ENCODE measurements at places on chromosomes 2 and 18.

DNA sequence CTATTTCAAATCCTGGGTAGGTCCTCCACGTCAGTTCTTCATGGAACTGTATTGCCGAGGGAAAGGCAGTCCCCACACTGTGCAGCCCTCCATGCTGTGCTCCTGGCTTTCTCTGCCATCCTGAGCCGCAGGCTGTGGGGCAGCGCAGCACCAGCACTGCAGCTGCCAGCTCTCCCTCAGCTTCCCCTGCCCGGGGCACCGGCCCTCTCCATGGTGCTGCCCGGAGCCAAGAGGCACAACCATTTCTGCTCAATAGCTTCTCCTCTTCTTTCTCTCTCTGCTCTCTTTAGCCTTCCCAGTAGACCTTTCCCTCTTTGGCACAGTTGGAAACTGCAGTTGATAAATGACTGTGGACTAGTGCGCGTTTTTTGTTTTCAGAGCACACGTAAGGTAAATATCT, 12.1 kb downstream of the ANKRD23 start:
- DNase-seq = no peak

DNA sequence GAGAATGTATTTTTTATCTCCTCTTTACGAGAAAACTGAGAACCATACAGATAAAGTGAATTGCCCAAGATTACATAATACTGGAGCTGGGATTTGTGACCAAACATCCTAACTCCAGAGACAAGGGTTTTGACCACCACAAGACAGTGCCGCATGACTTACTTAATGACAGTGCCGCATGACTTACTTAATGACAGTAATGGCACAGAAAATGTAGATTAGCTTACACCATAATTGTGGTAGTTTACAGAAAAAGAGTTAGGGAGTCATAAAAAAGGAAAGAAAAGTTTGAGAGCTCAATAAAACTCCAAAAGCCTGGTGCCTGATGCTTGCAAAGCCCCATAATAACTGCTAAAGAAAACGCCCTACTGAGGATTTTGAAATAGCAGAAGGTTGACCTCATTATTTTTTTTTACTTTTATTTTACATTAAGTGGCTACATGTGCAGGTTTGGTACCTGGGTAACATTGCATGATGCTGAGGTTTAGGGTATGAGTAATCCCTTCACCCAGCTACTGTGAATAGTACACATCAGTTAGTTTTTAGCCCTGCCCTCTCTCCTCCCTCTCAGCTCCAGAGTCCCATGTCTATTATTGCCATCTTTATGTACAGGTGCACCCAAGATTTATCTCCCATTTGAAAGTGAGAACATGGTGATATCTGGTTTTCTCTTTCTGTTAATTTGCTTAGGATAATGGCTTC, 310.0 kb upstream of the UBE2E3 start:
- DNase-seq = no peak

DNA sequence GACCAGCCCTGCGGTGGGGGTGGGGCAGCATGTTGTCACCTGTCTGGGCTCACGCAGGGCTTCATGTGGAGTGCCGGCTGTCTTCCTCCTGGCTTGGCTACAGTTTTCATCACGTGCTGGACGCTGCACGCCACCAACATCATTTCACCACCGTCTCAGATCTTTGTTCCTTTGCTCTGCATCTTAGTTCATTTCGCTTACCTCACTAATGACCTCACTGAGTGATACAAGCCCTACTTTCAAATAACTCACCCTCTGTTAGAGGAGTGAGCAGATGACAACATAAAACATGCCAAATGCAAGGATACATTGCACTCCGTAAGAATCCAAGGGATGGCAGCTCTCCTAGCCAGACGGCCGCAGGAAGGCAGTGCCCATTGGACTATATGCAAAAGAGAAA, 527.5 kb downstream of the GALR1 start:
- DNase-seq = no peak

DNA sequence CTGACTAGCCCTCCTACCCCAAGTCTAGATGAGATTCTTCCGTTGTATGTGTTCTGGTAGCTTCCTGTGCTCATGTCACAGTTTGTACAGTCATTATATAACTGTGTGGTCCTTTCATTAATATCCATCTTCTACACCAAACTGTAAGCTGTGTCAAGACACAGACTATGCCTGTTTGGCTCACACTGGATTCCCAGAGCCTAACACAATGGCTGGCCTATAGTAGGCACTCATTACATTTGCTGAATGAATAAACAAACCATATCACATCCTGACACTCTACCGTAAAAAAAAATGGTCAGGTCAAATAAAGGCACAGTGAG, 72.6 kb downstream of the ANKRD44 start:
- no peak for DNase-seq

- no peak for DNase-seq
These were observed 42.1 kb upstream of the RFX8 start for GRCh38 chr2:101516823-101517690.

- DNase-seq = no peak
These were observed 3.5 kb upstream of the RNU4ATAC start for GRCh38 chr2:121527009-121527682.

DNA sequence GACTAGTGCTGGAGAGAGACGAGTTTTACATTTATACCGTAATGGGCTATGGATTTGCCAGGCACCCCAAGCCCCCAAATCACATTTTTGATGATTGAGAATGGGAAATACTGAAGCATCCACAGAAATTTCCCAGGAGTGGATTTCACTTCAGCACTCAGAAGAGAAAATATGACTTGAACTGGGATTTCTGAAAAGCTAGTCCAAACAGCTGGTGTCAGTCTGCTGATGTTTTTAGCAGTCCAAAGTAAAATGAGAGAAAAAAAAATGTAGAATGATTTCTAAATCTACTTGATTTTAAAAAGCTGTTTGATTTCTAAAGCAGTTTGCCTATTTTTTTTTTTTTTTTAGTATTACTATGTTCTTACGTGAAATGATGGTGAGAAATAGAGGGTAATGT, 105.0 kb downstream of the PLEKHM3 start:
- DNase-seq = no peak

- DNase-seq = no peak
These were observed 490.7 kb downstream of the NUP35 start for GRCh38 chr2:183614799-183615435.

- DNase-seq = no peak
These were observed 24.5 kb downstream of the ELAC1 start for GRCh38 chr18:50992351-50992762.

GRCh38 chr2:85704038-85704437, 9.9 kb downstream of the GNLY start:
- no peak for DNase-seq

GRCh38 chr2:162113776-162114168, 38.3 kb downstream of the GCG start:
- no peak for DNase-seq

DNA sequence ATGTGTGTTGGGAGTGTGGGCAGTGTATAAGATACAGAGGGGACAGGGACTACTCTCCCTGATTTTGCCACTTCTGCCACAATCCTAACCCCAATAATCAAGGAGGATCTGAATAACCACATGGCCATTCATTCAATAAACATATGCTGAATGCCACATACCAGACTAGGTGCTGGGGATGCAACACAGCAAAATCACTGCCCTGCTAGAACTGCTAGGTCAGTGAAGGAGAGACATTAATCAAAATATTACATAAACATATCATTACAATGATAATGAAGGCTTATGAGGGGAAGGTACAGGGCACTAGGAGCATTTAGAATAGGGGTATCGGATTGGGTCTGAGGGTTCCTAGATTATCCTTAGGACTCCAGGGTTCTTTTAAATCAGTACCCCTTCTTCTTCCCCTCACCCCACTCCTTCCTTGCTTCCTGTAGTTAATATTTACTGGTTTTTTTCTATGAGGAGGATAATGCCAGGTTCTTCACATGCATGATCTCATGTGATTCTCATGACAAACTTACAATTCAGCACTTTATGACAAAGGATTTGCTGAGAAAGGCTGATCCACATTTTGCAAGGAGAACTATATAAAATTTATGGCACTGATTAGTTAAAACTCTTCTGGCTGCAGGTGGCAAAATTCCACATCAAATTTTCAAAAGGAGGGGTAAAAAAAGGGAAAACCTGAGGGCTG, 56.4 kb upstream of the PCBP1 start:
- DNase-seq = no peak

- DNase-seq = no peak
These were observed 104.4 kb upstream of the ACAA2 start for GRCh38 chr18:49917742-49918141.

GRCh38 chr18:61085761-61086160, 247.5 kb upstream of the CDH20 start:
- no peak for DNase-seq

DNA sequence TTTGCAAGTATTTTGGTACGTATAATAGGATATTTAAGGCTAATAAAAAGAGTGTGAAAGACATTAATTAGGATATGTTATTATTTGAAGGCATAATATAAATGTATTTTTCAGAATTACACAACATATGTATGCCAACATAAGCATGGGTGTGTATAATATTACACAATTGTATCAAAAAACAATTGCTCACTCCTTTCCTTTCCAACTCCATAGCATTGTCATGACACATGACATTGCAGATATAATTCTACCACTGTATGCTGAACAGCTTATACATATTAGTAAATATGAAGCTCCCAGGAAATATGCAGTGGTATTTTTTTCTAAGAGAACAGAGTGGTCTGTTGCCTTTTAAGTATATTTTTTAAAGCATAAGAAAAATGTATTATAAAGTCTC, 593.1 kb downstream of the TMX3 start:
- no peak for DNase-seq

DNA sequence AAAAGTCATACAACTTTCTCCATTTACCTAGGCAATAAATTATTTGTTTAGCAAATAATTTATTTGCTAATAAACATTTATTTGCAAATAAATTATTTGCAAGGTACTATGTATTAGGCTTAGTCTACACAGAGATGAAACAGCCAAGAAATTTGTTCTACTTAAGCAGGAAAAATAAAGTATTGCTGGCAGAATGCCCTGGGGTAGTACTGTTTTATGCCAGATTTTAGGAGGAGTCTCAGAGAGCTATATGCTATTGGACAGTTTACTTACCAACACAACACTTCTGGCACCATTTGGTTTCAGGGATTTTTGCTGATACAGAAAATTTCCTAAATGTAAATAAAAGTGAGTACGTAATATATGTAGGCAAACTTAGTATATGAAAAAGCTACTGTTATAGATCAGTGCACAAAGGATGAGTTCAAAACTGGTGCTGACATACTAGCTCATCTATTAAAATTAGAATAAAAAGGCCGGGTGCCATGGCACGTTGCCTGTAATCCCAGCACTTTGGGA, 23.2 kb upstream of the CDKL4 start:
- DNase-seq = no peak

DNA sequence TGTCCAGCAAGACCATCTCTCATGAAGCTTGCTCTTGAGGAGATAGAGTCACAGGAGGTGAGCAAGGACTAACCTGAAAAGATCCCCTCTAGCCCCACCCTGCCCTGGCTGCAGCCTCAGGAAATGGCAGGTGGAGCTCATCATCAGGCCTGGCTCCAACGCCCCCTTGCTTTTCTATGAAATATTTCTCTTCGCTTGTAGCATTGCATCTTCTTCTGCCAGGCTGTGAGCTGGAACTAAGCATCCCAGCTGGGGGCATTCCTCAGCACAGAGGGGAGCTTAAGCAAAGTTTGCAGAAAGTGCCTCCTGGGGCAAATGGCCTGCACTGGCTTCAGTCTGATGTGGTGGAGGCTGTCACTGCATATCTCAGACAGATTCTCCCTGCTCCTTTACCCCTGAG, 90.1 kb upstream of the LGALSL start:
- no peak for DNase-seq

DNA sequence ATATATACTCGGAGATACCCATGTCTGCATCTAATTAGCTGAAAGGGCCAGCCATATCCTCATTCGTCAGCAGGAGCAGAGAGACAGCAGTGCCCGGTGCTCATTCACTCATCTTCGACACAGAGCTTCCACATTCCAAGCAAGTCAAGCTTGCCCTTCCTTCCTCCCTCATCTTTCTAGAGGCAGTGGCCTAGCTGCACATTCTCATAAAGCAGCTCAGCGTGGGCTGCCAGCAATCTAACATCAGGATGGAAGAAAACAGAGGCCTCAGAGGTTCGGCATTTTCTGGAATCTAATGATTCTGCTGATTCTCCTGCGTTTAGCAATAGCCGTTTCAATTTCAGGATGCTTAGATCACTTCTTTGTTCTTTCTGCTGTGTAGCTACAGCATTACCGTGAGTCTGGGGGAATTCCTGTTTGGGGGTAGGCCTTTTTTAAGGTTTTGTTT, 68.8 kb downstream of the CLHC1 start:
- DNase-seq = no peak

DNA sequence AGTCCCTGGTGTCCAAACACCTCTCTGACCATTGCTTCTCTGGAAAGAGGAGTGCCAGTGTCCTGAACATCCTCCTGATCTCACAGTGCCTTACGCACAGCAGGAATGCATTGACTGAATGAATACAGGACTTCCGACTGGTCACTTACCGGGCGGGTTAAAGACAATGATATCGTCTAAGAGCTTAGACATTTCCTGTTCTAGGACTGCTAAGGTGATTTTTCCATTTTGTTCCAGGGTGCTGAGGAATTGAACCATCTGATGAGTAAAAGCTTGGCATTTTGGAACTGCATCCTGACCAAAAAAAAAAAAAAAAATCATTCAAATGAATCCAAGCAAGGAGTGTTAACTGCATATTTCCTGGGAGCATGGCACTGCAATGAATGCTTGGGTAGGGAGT, 40.0 kb downstream of the SIGLEC15 start:
- no peak for DNase-seq

DNA sequence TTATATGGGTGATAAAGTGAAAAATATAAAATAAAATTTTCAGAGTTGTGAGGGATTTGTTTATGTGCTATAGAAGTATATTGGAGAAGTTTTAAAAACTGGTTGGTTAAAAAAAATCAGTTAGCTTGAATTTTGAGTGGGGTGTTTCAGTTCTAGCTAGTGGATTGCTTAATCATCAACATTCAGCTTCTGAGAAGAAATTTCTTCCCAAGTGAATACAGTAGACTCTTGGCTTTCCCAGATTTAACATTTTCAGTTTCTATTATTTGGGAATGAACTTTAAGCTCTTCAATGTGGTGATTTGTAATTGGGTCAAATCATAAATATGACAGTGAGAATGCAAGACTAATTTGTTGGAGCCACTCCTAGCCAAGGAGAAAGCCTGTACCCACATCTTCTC, 120.8 kb downstream of the PLCL1 start:
- no peak for DNase-seq

DNA sequence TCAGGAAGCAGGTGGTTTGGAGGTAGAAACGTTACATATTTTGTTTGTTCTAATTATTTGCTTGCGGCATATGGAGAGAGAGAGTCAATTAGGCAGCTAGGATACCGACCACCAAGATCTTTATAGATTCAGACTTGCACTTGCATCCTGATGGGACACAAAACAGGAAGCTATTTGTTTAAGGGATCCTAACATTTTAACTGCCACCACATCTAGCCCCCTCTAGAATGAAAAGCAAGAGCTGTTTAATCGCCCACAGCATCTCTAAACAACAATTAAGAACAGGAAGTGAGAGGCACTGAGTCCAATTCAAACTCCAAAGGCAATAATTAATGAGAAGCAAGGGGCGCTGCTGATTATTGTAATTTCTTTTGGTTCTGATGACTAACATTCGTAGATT, 182.0 kb upstream of the LINC00305 start:
- DNase-seq = no peak

GRCh38 chr2:121869873-121870272, 114.4 kb downstream of the TSN start:
- DNase-seq = no peak
